Type B pancreatic cell (in vitro differentiated cells): ENCODE measurements at places on chromosomes 16 and 17. TPM values are rescaled to one million over a fixed set of nuclear protein-coding genes. Genes with fewer than 3 reads are reported as not detected.

DNA sequence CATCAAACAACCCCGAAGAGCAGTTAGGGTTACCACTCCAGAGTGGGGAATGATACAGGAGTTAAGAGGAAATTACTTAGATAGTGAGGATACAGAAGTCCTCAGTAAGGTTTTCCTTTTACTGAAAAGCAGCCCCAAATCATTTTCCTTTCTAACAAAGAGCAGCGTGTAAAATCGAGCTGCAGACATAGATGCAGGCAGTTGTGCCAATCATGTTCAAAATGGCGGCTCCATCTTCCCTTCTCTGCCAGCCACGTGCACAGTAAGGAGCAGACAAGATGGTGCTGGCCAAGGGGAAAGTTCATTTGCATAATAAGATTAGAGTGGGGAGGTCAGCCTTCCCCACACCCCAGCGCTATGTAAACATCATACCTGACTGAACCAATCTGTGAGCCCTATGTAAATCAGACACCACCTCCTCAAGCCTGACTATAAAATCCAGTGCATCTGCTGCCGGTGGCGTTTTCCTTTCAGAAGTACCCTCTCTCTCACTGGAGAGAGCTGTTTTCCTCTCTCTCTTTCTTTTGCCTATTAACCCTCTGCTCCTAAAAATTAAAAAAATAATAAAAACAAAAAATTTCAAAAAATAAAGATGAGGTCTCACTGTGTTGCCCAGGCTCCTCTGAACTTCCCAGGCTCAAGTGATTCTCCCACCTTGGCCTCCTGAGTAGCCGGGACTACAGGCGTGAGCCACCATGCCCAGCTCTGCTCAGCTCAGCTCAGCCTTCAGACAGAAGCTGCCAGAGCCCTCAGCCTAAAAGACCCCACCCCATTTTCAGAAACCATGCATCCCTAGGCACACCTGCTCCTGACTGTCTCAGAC, 2.6 kb upstream of the SRL start:
- H3K27me3 ChIP-seq = no peaks in the 10 kb centered on the region
- H3K4me1 ChIP-seq = peaks cover 16% of the 10 kb centered on the region
- no peak for DNase-seq
- no peaks in the 10 kb centered on the region for H3K36me3 ChIP-seq
- H3K27ac ChIP-seq = no peak overlapping the region

DNA sequence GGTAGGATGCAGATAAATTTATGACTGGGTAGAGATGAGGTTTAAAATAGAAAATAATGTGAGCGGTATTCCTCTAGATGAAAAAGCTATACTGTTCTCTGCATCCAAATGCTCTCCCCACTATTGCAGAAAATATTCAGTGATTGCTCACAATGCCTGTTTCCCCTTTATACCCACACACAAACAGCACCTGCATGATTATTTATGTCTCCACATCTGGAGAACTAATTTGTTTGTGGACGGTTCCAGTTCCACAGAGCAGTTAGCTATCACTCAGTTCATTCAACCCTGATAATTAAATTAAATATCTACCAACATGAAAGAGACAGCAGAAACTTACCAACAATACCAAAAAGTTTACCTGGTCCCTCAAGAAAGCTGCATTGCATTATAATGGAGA, 800.0 kb downstream of the CDH11 start:
- H3K4me3 ChIP-seq = no peak overlapping the region
- H3K27me3 ChIP-seq = no peaks in the 10 kb centered on the region
- H3K36me3 ChIP-seq = no peaks in the 10 kb centered on the region

DNA sequence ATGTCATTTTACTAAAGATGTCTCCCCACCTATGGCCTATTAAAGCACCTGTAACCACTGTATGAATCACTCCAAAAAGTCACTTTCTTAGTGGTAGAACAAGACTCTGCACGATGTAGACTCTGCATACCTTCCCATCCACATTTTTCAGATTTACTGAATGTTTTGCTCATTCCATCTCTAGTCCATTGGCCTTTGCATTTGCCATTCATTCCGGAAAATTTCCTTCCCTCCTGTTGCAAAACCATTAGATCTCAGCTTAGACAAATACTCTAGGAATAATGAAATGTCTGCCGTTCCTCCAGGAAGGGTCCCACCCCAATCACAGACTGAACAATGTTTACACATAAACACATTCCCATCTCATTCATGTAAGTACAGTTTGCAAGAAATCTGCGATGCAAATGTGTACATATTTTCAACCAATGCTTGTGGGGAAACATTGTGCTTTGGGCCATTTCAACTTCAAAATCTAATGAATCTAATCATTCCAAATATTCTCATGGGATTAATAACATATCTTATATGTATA, 146.3 kb upstream of the XYLT1 start:
- no peak for DNase-seq
- H3K36me3 ChIP-seq = no peaks in the 10 kb centered on the region
- H3K4me1 ChIP-seq = no peaks in the 10 kb centered on the region
- peaks cover 9% of the 10 kb centered on the region for H3K27me3 ChIP-seq

- peaks cover 77% of the 10 kb centered on the region for H3K4me1 ChIP-seq
- no peaks in the 10 kb centered on the region for H3K27me3 ChIP-seq
- H3K4me3 ChIP-seq = peak overlapping the region; percentile 76
- peak overlapping the region; percentile 85 for H3K27ac ChIP-seq
- peaks cover 19% of the 10 kb centered on the region for H3K36me3 ChIP-seq
- DNase-seq = no peak
These were observed 105.8 kb downstream of the ZNF778 start for GRCh38 chr16:89323120-89323960.

Gene STAT5A
- 1.6 and 2.0 TPM in 2 replicates for total RNA-seq

- no peaks in the 10 kb centered on the region for H3K36me3 ChIP-seq
- peaks cover 13% of the 10 kb centered on the region for H3K4me1 ChIP-seq
- DNase-seq = no peak
These were observed 181.6 kb downstream of the RAB11FIP4 start for GRCh38 chr17:31573047-31573446.

Gene SEZ6
- 6.9 and 11.5 TPM in 2 replicates for total RNA-seq

- no peaks in the 10 kb centered on the region for H3K36me3 ChIP-seq
- H3K4me3 ChIP-seq = no peak overlapping the region
- H3K4me1 ChIP-seq = peaks cover 8% of the 10 kb centered on the region
- DNase-seq = no peak
These were observed 4.4 kb downstream of the SERPINF2 start for GRCh38 chr17:1746975-1747543.

DNA sequence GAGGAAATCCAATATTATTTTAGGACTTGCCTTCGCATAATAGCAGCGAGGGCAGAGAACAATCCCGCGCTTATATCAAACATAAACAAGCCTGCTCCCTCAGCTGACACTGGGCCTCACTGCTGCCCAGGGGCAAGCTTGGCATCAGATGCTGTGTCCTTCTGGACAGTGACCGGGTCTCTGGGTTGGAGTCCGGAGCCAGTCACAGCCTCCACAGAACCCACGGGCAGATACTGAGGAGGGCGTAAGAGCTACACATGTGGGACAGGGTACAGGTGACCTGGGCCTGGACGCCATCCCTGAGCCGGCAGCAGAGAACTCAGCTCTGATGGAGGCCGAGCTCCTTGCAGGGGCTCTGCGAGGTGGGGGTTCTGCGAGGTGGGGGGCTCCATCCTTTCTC, 14.7 kb upstream of the ZNF469 start:
- no peaks in the 10 kb centered on the region for H3K36me3 ChIP-seq
- peaks cover 3% of the 10 kb centered on the region for H3K27me3 ChIP-seq
- no peaks in the 10 kb centered on the region for H3K4me1 ChIP-seq
- H3K27ac ChIP-seq = no peak overlapping the region
- H3K4me3 ChIP-seq = no peak overlapping the region

GRCh38 chr17:37446027-37446426, 39.3 kb downstream of the TADA2A start:
- no peak overlapping the region for H3K27ac ChIP-seq
- DNase-seq = no peak
- H3K4me1 ChIP-seq = no peaks in the 10 kb centered on the region
- no peaks in the 10 kb centered on the region for H3K27me3 ChIP-seq
- H3K36me3 ChIP-seq = peaks cover 26% of the 10 kb centered on the region

Gene OR1E1
- not detected in 2 replicates for total RNA-seq
